G401 (cell line): ENCODE measurements at places on chromosomes 5 and 9. TPM values are rescaled to one million over a fixed set of nuclear protein-coding genes. Genes with fewer than 3 reads are reported as not detected.

Gene CDX1
- not detected in 2 replicates for total RNA-seq

Gene TMEFF1
- total RNA-seq, result 11.8 and 24.6 TPM in 2 replicates

GRCh38 chr9:137175345-137175961 lies 3.6 kb upstream of the TMEM210 start:
- DNase-seq, result no peak

Gene SLC25A2
- not detected in 2 replicates for total RNA-seq

- no peak for DNase-seq
These were observed 55.0 kb downstream of the GTF3C4 start for GRCh38 chr9:132725306-132725705.

Gene MLANA
- not detected in 2 replicates for total RNA-seq

Gene TMC1
- total RNA-seq, result not detected in 2 replicates

DNA sequence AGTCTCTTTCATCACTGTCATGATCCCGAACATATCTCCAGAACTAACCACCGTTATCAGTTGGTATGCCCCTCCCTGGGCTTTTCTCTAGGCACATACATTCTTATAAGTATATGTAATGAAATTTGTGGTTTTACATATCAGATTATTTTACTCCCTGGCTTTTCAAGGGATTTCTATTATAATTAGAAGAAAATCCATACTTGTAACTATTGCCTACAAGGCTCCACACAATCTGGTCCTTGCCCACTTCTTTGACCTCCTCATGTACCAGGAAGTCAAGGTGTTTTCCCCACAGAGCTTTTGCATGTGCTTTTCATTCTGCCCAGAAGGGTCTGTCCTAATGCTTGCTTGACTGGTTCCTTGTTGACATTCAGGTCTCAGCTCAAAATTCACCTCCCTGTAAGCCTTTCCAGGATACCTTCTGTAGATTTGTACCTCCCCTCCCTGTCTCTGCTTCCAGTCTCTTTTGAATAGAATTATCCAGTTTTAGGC lies 33.6 kb upstream of the HSD17B4 start:
- DNase-seq, result no peak

Gene PLPPR1
- not detected in 2 replicates for total RNA-seq

GRCh38 chr5:118326481-118327045 lies 661.8 kb downstream of the DTWD2 start:
- DNase-seq, result no peak
